Activated T-helper 1 cell treated with anti-CD3 and anti-CD28 coated beads, Interleukin-2, amount 50 U/mL, for 16 hours (primary cell): ENCODE measurements at places on chromosomes 2 and 18.

DNA sequence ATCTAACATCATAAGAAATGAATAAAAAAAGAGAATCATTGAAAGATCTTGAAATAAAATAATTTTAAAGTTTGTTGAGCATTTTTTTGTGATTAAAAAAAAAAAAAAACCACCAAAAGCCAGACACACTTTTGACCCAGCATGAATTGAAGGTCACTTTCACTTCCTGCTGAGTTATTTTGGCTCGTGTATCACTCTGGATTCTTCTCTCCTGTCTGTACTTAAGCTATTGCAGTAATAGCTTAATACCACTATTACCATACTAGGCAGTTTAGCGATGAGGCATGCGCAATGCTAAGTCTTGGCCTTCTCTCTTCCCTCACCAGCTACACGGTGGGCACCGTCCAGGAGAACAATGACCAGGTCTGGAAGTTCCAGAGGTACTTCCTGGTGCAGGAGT is 54.5 kb upstream of the SPP2 start:
- DNase-seq, result no peak

- DNase-seq, result no peak
Observed at GRCh38 chr2:237652854-237653253, 25.5 kb downstream of the LRRFIP1 start.

GRCh38 chr2:140589696-140590095 is 1541.1 kb downstream of the LRP1B start:
- no peak for DNase-seq

- no peak for DNase-seq
Observed at GRCh38 chr2:127174136-127174535, 46.0 kb downstream of the CYP27C1 start.

DNA sequence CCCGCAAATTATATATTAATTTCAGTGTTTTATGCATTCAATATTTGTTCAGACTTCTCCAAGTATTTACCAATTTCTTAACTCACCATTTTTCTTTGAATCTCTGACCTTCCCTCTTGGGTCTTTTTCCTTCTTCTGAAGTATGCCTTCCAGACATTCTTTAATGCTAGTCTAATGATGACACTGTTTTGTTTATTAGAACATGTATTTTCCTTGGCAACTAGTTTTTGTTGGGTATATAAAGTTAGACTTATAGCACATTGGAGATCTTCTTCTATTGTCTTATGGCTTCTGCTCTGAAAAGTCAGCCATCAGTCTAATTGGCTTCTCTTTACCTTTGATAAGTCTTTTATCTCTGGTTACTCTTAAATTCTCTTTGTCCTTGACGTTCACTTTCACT is 423.2 kb upstream of the NRP2 start:
- no peak for DNase-seq

DNA sequence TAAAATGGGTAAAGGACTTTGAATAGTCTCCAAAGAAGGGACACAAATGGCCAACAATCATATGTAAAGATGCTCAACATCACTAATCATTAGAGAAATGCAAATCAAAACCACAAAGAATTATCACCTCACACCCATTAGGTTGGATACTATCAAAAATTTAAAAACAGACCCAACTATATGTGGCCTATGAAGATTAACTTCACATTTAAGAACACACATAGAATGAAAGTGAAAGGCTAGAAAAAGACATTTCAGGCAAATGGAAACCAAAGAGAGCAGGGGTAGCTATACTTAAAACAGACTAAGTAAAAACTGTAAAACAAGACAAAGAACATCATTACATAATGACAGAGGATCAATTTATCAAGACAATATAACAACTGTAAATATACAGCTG is 53.5 kb upstream of the ASPRV1 start:
- no peak for DNase-seq

GRCh38 chr2:198662905-198663304 is 794.8 kb downstream of the SATB2 start:
- DNase-seq, result no peak

DNA sequence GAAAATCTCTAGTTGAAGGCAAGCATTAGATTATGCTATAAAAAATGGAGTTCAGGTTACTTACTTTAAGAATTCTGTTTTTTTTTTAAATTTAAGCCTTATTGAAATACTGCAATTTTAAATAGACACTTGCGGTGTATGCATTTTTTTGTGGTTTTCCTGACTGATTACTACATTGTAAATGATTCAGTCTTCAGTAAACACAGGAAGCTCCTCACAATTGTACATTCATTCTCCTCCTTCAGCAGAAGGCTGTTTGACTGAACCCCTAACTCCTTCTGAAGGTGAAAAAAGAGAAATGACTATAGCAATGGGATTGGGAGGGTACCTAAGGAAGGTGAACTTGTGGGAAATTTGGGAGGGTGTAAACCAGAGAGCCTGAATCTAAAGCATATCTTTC is 136.1 kb downstream of the GCA start:
- DNase-seq, result no peak
